ENCODE measurements at places on chromosomes 6 and 20.

GRCh38 chr6:18530201-18530600 is 143.1 kb downstream of the RNF144B start:
- no peak for DNase-seq

GRCh38 chr20:23346002-23346401 is 4.6 kb upstream of the NXT1 start:
- DNase-seq, result no peak

GRCh38 chr6:15577550-15578171 is 85.2 kb downstream of the DTNBP1 start:
- DNase-seq, result peak; percentile 56

DNA sequence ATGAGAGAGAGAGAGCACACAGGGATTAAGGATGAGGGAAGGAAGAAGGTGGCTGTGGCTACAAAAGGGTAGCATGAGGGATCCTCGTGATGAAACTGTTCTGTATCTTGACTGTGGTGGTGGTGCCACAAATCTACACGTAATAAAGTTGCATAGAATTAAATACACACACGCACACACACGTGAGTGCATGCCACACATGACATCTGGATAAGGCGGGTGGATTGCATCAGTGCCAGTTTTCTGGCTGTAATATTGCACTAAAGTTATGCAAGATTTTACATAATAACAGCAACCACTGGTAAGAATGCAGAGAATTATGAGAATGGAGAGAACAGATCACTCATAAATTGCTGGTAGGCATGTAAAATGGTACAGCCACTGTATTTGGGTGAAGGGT is 16.9 kb upstream of the STK35 start:
- peak; percentile 58 for DNase-seq

GRCh38 chr20:33064572-33065287 is 11.0 kb downstream of the BPIFB3 start:
- no peak for DNase-seq

GRCh38 chr6:72182337-72183246 is 296.2 kb downstream of the RIMS1 start:
- DNase-seq, result peak; percentile 74

GRCh38 chr6:142946924-142947713 is 2.1 kb upstream of the HIVEP2 start:
- DNase-seq, result peak; percentile 84

DNA sequence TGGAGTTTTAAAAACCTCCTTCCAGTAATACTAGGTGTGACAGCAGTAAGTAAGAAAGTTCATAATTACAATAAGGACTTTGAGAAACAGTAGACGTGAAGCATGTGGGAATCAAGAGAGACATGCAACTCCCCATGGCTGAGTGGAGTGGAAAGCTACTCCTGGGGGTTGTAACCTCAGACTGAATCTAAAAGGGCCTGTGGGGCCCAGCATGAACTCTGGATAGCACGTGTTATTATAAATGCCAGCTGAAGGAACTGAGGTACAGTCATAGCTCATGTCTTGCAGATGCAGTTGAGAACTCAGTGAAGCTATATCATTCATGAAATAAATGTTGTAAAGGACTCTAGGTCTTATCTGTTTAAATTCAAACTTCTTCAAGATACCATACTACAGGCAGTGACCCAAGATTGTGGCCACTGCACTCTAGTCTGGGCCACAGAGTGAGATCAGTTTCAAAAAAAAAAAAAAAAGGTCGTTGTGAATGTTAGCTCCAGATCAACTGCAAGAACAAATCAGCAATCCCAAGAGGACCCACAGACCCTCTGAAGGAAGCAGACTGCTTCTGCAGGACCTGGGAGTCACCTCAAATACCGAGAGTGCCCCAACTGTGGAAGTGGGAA is 189.3 kb downstream of the TRDN start:
- DNase-seq, result no peak

DNA sequence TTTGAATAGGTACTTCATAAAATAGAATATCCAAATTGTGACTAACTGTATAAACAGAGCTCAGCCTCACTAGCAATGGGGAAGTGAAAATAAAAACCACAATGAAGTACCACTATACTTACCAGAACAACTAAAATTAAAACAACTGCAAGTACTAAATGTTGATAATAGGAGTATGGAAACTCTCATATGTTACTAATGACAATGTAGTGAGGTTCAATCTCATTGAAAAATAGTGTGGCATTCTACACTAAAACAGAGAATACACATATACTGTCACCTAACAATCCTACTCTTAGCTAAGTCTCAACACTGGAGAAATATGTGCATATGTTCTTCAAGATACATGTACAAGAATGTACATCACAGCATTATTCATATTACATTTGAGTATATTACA is 132.0 kb upstream of the CARMIL1 start:
- no peak for DNase-seq

DNA sequence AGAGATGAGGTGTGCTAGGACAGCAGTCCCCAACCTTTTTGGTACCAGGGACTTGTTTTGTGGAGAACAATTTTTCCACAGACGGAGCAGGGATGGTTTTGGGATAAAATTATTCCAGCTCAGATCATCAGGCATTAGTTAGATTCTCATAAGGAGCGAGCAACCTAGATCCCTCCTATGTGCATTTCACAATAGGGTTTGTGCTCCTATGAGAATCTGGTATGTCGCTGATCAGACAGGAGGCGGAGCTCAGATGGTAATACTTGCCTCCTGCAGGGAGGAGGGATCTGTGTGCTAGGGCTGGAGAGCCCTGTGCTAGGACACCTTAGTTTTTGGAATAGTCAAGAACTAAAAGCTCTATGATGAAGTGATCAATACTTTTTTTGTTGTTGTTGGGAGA is 2.5 kb downstream of the SMIM13 start:
- DNase-seq, result peak; percentile 89

GRCh38 chr6:340186-340955 is 48.1 kb downstream of the DUSP22 start:
- no peak for DNase-seq

- DNase-seq, result no peak
Measured at GRCh38 chr20:57930351-57930750, 220.5 kb upstream of the PMEPA1 start.

DNA sequence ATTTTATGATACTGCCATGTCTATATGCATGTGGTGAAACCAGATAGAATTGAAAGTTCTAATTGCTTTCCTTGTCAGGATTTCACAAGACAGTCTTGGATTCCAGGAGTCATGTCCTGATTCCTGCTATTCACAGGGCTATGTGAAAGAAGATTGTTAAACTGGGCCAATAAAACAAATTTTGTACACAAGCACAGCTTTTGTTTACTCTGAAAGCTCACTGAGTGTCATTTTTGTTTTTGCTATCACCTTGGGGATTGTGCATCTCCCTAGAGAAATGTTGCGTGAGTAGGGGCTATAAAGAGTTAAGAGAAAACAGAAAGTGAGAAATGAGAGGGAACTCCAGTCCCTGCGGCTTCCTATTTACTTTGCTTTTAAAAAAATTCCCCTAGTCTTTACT is 627.5 kb downstream of the PKHD1 start:
- no peak for DNase-seq

GRCh38 chr6:30418448-30418847 is 70.9 kb upstream of the HLA-E start:
- DNase-seq, result no peak

GRCh38 chr6:121677571-121677970 is 242.1 kb downstream of the GJA1 start:
- no peak for DNase-seq

GRCh38 chr6:44657206-44657819 is 269.8 kb downstream of the CDC5L start:
- no peak for DNase-seq

GRCh38 chr6:17908831-17909230 is 78.6 kb downstream of the KIF13A start:
- DNase-seq, result peak; percentile 52

GRCh38 chr20:10940941-10941340 is 267.1 kb upstream of the JAG1 start:
- DNase-seq, result no peak

- DNase-seq, result no peak
Measured at GRCh38 chr20:24954151-24954550, 5.1 kb downstream of the CST7 start.

GRCh38 chr20:49569411-49570115 is 1.6 kb upstream of the PTGIS start:
- no peak for DNase-seq

- peak; percentile 81 for DNase-seq
Measured at GRCh38 chr6:113352029-113352801, 504.9 kb upstream of the MARCKS start.

DNA sequence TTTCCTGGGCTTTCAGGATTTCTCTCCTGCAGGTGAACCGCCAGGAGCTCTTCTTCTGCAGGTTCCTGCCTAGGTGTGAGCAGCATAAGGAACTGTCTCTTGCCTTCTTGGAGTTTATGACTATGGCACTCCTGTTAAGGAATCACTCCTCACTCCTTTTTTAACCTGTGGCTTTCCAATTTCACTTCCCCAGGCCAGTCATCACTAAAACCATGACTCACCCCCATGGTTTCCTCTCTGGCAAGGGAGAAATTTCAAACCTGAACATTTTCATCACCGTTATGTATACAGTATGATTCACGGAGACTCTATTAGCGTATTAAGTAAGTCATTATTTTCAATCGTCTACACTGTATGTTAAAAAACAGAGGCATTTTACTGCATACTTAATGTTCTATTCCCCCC is 78.2 kb upstream of the ARID1B start:
- DNase-seq, result peak; percentile 96

GRCh38 chr6:12602342-12602741 is 114.2 kb upstream of the PHACTR1 start:
- DNase-seq, result no peak

DNA sequence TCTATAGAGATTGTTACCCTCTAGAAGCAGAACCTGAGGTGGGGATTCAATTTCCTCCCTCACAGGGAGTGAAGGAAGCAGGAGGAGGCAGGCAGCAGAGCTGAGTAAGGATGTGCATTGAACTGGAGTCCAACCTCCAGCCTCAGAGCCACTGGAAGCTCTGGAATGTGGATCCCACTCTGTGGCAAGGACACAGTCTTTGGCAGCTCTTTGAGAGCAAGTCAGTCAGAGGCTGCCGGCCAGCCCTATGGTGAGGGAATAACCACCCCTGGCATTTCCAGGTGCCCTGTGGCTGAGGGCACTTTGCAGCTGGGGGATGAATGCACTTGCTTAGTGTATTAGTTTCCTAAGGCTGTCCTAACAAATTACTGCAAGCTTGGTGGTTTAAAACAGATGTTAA is 37.2 kb downstream of the EBF4 start:
- DNase-seq, result no peak

GRCh38 chr20:40313730-40314129 is 375.3 kb downstream of the MAFB start:
- no peak for DNase-seq

- peak; percentile 60 for DNase-seq
Measured at GRCh38 chr6:14673201-14673600, 555.6 kb downstream of the CD83 start.

All from epithelial cell of esophagus (primary cell).